ENCODE measurements at places on chromosomes 1 and 21. TPM values are rescaled to one million over a fixed set of nuclear protein-coding genes. Genes with fewer than 3 reads are reported as not detected.

DNA sequence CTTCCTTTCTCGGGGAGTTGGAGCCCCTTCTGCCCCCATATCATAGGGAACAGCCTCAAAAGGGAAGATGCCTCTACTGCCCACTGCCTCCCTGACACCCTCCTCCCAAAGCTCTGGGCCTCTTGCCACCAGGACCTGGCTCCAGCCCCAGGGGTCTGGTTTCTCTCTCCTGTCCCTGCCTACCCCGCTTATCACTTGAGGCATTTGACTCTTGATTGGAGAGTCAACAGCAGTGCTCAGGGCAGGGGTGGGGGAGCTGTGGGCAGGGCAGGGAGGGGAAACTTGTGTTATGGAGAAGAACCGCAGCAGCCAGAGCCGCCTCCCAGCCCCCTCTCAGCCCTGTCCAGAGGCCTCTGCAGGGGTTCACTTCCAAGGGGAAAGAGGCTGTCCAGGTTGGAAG is 573 bp downstream of the TRIM63 start:
- no peak for DNase-seq

- no peak for DNase-seq
These were observed 7.6 kb downstream of the EPHX4 start for GRCh38 chr1:92037400-92037799.

GRCh38 chr1:154624746-154625643 is 17.0 kb upstream of the ADAR start:
- no peak for DNase-seq

DNA sequence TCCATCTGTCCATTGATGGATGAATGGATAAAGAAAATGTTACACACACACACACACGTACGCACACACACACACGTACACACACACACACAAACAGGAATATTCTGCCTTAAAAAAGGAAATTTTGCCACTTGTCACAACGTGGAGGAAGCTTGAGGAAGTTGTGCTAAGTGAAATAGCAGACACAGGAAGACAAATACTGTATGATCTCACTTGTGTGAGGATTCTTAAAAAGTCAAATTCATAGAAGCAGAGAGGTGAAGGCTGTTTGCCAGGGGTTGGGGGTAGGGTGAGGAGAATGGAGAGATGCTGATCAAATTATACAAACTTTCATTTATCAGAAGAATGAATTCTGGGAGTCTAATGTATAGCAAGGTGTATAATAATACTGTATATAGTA is 73.2 kb downstream of the KIF14 start:
- DNase-seq, result no peak

AIRE gene
- 0.12 TPM for total RNA-seq
